Activated CD4-positive, alpha-beta T cell treated with anti-CD3 and anti-CD28 coated beads, Interleukin-2, amount 10 ng/mL, durations not matched to agents 7 days and 5 days (primary cell): ENCODE measurements at places on chromosomes 6 and 20. TPM values are rescaled to one million over a fixed set of nuclear protein-coding genes. Genes with fewer than 3 reads are reported as not detected.

NCOA7 gene
- total RNA-seq, result 53.1 TPM

ENPP3 gene
- 0.19 TPM for total RNA-seq

TMEM74B gene
- total RNA-seq, result 0.10 TPM

MARCKS gene
- 0.04 TPM for total RNA-seq

CPNE5 gene
- 1.00 TPM for total RNA-seq

RUNX2 gene
- total RNA-seq, result 13.4 TPM

GRCh38 chr6:144215402-144215931 lies 65.2 kb downstream of the STX11 start:
- DNase-seq, result peak; percentile 23
- peaks cover 2% of the 10 kb centered on the region for H3K27me3 ChIP-seq
- peaks cover 41% of the 10 kb centered on the region for H3K4me1 ChIP-seq
- peak overlapping the region; percentile 95 for H3K27ac ChIP-seq

DNA sequence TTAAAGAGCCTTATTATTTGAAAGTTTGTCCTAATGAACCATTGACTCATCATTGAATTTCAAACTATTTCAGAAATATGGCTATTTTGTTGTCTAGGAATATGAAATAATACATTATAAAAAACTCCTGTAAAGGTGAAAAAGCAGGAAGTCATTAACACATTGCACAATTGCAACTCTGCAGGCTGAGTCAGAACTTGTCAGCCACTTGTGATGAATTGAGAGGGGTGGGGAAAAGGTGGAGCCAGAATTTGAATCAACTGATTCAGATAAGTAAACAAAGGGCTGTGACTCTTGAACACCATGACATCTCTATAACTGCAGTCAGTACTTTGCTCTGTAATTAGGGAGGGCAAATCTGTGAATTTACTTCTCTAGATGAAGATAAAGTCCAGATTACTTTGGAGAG lies 6.0 kb downstream of the C6orf141 start:
- H3K27ac ChIP-seq, result no peak overlapping the region
- no peaks in the 10 kb centered on the region for H3K36me3 ChIP-seq
- H3K4me3 ChIP-seq, result no peak overlapping the region
- H3K4me1 ChIP-seq, result peaks cover 14% of the 10 kb centered on the region
- H3K27me3 ChIP-seq, result peaks cover 5% of the 10 kb centered on the region

- peaks cover 70% of the 10 kb centered on the region for H3K36me3 ChIP-seq
- H3K27ac ChIP-seq, result no peak overlapping the region
- H3K4me3 ChIP-seq, result no peak overlapping the region
- H3K27me3 ChIP-seq, result no peaks in the 10 kb centered on the region
- peaks cover 61% of the 10 kb centered on the region for H3K4me1 ChIP-seq
- DNase-seq, result no peak
These were observed 25.1 kb downstream of the NEDD9 start for GRCh38 chr6:11207199-11207968.

GRCh38 chr6:166036316-166037095 lies 131.1 kb downstream of the TBXT start:
- no peaks in the 10 kb centered on the region for H3K36me3 ChIP-seq
- no peak overlapping the region for H3K4me3 ChIP-seq
- H3K27me3 ChIP-seq, result no peaks in the 10 kb centered on the region
- no peak overlapping the region for H3K27ac ChIP-seq
- no peak for DNase-seq

DNA sequence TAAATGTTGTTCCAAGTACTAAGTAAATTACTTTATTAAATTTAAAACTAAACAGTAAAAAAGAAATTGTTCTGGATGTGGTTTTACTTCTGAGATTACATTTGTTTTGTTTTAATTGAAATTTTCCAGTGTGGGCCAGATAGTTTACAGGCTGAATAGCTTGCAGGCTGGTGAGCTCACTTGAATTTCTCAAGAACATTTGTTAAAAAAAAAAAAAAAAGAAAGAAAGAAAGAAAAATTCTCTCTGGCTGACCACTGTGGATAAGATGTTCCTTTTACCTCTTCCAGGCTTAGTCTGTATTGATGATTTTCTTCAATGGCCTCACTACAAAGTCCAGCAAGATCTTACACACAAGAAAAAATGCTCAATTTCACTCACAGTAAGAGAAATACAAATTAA lies 85.4 kb downstream of the PLCG1 start:
- H3K4me3 ChIP-seq, result no peak overlapping the region
- H3K36me3 ChIP-seq, result no peaks in the 10 kb centered on the region
- DNase-seq, result no peak
- H3K27me3 ChIP-seq, result no peaks in the 10 kb centered on the region

DNA sequence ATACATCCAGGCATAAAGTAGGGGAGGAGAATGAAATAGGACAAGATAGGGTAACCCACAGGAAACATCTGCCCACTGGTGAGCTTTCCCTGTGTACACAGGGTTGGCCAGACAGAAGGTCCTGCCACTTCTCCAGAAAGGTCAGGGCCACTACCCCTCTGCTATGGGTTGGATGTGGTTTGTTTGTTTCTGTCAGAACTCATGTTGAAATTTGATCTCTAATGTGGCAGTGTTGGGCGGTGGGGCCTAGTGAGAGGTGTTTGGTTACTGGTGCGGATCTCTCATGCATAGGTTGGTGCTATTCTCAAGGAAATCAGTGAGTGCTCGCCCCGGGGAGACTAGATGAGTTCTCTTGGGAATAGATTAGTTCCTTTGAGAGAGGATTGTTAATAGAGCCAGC lies 15.6 kb upstream of the MAS1 start:
- no peak for DNase-seq
- peaks cover 7% of the 10 kb centered on the region for H3K4me1 ChIP-seq
- H3K4me3 ChIP-seq, result no peak overlapping the region
- H3K27ac ChIP-seq, result no peak overlapping the region
- no peaks in the 10 kb centered on the region for H3K27me3 ChIP-seq

- no peak for DNase-seq
- no peak overlapping the region for H3K4me3 ChIP-seq
These were observed 41.7 kb downstream of the AKIRIN2 start for GRCh38 chr6:87660226-87660911.

- peaks cover 36% of the 10 kb centered on the region for H3K4me1 ChIP-seq
- H3K4me3 ChIP-seq, result no peak overlapping the region
- H3K36me3 ChIP-seq, result peaks cover 25% of the 10 kb centered on the region
These were observed 41.3 kb downstream of the PANK2 start for GRCh38 chr20:3930265-3931206.

GRCh38 chr6:24766680-24767462 lies 7.9 kb upstream of the GMNN start:
- H3K4me3 ChIP-seq, result no peak overlapping the region
- no peaks in the 10 kb centered on the region for H3K27me3 ChIP-seq
- H3K4me1 ChIP-seq, result peaks cover 4% of the 10 kb centered on the region
- no peaks in the 10 kb centered on the region for H3K36me3 ChIP-seq
- H3K27ac ChIP-seq, result no peak overlapping the region
